ENCODE measurements at places on chromosomes 3 and 15. TPM values are rescaled to one million over a fixed set of nuclear protein-coding genes. Genes with fewer than 3 reads are reported as not detected.
A peak's percentile ranks its signal among the peaks of the same experiment; 100 is the strongest.

- H3K4me3 ChIP-seq: peak within 1 kb of the TSS; percentile 63
- H3K4me1 ChIP-seq: peaks cover 11% of the 10 kb centered on the region
- H3K27ac ChIP-seq: no peak within 1 kb of the TSS
- H3K36me3 ChIP-seq: no peaks in the 10 kb centered on the region
Observed at GRCh38 chr15:77632534-77633133, at the start of gene LINGO1. TSS of gene LINGO1 (minus strand) at chr15:77632912. CDS start at chr15:77632315, 597 bp downstream.

DNA sequence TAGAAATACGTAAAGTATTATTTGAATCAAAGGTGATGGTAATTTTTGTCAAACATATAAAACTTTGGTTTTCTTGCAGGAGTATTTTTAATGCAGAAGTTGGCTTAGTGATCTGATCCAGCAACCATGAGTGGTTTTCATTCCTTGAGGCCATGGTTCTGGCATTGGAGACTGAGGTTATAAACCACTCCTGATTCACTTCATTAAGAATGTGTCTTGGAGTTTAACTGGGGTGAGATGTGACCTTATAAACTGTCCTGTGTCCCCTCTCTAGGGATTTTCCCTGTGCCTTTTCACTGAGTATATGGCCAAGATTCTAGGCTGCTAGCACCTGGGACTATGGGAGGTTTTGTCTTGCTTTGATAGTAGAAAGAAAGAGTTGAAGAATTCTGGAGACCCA is 94.3 kb downstream of the RYR3 start:
- no peaks in the 10 kb centered on the region for H3K27me3 ChIP-seq
- H3K36me3 ChIP-seq: no peaks in the 10 kb centered on the region
- peaks cover 25% of the 10 kb centered on the region for H3K4me1 ChIP-seq
- H3K4me3 ChIP-seq: no peak overlapping the region
- peak overlapping the region; percentile 41 for H3K27ac ChIP-seq

DNA sequence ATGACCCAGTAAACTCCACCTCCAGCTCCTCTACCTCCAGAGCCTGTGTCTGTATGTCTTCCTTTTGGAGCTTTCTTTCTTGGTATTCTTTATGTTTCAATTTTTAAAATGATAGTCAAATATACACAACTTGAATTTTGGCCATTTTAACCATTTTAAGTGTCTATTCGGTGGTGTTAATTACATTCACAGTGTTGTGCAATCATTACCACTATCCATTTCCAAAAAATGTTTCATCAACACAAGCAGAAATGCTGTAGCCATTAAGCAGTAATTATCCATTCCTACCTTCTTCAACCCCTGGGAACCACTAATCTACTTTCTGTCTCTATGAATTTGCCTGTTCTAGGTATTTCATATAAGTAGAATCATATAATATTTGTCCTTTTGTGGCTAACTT is 194.5 kb upstream of the TSC22D2 start:
- H3K4me3 ChIP-seq: no peak overlapping the region
- H3K27me3 ChIP-seq: no peaks in the 10 kb centered on the region
- no peaks in the 10 kb centered on the region for H3K36me3 ChIP-seq
- peaks cover 13% of the 10 kb centered on the region for H3K4me1 ChIP-seq

DNA sequence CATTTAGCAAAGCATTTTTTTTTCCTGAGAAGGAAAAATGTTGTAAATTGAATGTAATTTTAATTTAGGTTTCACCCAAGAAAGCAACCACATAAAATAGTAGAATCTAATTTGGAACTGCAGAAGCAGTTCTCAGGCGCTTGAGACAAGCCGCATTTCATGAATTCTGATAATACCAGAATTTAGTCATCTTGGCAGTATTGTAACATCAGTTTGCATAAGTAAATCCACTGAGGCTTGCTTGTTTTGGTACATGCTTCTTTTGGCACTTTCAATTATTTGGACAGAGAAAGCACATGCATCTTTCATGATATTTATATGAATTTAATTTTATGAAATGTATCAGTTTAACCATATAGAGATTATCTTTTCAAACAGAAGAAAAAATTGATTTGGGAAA is 389.7 kb upstream of the ROBO1 start:
- no peaks in the 10 kb centered on the region for H3K36me3 ChIP-seq
- no peak overlapping the region for H3K27ac ChIP-seq
- no peak for DNase-seq
- H3K4me3 ChIP-seq: no peak overlapping the region
- H3K27me3 ChIP-seq: no peaks in the 10 kb centered on the region

DNA sequence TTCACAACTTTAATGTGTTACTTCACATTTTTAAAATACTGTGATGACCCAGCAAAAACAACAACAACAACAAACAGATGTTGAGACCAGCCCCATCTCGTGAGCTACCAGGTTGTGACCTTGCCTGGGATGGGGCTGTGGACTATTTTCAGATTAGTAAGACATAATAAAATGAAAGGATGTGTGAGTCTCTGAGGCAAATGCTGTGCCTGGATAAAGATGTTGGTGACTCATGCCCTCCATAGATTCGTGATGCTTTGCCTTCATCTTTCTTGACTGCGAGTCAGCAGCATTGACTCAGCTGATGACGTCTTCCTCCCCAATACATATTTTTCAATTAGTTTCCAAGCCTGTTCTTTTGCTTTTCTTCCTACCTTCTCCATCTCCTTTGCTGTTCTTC is 453.0 kb upstream of the CFAP20DC start:
- no peaks in the 10 kb centered on the region for H3K4me1 ChIP-seq
- no peak overlapping the region for H3K27ac ChIP-seq
- no peaks in the 10 kb centered on the region for H3K27me3 ChIP-seq
- H3K4me3 ChIP-seq: no peak overlapping the region

- no peak overlapping the region for H3K27ac ChIP-seq
- DNase-seq: no peak
- no peaks in the 10 kb centered on the region for H3K27me3 ChIP-seq
- peaks cover 7% of the 10 kb centered on the region for H3K4me1 ChIP-seq
Observed at GRCh38 chr3:46659285-46659684, 34.2 kb downstream of the ALS2CL start.

DNA sequence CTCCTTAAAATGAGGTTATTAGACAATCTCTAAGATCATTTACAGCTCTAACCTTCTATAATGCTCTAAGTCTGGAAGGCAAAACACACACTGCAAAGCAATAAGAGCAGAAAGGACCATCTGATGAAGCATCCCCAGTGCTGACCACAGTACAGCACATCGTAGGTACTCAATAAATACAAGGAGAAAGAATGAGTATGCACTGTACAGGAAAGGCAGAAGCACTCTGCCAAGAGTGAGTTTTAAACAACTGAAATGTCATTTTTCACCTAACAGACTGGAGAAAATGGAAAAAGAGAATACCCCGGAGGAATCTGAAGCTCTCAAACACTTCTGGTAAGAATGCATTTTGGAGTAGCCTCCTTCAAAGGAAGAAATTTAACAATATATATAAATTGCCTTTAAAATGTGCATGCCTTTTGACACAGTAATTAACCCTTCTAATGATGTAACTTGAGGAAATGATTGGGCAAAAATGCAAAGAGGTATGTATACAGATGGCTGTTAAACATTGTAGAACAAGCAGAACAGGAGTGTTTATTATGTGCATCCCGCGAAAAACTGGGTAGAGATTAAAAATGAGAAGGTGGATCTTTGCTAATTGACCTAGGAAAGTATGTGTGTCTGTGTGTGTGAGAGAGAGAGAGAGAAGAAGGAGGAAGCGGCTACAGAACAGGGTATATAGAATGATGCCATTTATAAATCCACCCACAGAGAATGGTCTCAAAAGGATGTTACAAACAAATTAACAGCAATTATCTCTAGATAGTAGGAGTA is 8.0 kb upstream of the OXTR start:
- DNase-seq: no peak
- H3K4me1 ChIP-seq: no peaks in the 10 kb centered on the region
- H3K27me3 ChIP-seq: no peaks in the 10 kb centered on the region
- no peak overlapping the region for H3K4me3 ChIP-seq

Gene MAP6D1
- 9.1 TPM for total RNA-seq
